ENCODE measurements at places on chromosomes 1 and 21.

DNA sequence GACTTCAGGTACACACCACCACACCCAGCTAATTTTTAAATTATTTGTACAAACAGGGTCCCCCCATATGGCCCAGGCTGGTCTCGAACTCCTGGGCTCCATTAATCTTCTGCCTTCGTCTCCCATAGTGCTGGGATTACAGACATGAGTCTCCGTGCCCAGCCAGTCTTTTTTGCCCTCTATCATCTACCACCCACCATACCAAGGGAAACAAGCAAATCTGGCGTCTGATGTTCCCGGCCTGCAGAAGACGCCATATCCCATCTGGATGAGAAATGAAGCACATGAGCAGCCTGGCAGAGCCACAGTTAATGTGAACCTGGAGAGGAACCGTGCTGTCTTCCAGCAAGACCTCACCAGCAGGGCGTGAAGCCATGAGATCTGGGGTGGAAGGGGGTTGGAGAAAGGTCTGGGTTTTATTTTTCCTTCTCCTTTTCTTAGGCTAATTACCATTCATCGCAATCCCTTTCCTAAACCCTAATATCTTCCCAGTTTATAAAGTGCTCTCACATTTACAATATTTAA lies 1.8 kb upstream of the PRELP start:
- no peak for DNase-seq

DNA sequence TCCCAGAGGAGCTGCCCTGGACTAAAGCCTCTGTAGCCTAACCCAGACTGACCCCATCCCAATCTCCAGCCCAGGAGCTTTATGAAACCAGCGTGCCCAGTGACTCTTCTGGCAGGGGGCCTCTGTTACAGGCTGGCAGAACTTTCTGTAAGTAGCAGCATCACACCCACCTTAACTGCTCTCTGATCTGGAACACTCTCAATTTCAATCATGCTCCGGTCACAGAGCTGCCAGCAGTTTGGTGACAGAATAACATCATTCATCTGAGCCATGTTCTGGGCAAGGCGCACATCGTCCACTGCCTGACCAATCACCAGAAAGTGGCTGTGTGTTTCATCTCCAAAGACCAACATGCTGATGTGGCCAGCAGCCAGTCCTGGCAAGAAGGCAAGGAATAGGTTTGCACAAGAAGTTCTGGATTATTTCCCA lies 14.7 kb downstream of the ADCY10 start:
- DNase-seq, result no peak

DNA sequence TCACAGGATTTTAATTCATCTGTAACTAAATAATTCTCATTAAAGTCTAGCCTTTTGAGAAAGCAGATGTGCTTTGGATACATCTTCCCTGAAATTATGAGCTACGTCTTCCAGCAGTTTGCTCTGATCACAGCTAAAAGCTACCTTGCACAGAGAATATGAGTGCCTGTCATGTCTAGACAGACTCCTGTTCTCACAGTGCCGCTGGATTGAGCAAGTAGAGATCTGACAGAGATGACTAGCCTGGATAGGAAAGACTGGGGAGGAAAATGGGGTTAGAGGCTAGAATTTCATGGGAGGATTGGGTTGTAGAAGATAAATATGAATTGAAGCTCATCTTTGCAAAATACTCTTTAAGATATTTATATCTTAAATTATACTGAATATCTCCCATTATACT lies 24.1 kb downstream of the CEPT1 start:
- DNase-seq, result no peak

DNA sequence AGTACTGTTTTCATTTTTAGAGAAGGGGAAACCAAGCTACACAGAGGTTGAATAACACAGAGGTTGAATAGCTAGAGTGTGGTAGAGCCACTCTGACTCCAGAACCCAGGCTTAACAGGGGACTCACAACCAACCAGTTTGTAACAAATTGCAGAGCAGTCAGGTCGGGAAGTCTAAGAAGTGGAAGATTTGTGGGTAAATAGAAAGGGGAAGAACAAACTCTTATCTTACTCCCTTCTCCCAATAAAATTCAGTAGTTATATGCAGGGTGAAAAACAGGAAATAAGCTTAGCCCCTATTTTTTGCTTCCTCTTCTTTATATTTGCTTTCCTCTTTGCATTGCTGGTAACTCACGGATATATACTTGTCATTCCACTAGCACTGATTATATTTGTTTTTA lies 23.2 kb downstream of the CDC42 start:
- DNase-seq, result no peak

DNA sequence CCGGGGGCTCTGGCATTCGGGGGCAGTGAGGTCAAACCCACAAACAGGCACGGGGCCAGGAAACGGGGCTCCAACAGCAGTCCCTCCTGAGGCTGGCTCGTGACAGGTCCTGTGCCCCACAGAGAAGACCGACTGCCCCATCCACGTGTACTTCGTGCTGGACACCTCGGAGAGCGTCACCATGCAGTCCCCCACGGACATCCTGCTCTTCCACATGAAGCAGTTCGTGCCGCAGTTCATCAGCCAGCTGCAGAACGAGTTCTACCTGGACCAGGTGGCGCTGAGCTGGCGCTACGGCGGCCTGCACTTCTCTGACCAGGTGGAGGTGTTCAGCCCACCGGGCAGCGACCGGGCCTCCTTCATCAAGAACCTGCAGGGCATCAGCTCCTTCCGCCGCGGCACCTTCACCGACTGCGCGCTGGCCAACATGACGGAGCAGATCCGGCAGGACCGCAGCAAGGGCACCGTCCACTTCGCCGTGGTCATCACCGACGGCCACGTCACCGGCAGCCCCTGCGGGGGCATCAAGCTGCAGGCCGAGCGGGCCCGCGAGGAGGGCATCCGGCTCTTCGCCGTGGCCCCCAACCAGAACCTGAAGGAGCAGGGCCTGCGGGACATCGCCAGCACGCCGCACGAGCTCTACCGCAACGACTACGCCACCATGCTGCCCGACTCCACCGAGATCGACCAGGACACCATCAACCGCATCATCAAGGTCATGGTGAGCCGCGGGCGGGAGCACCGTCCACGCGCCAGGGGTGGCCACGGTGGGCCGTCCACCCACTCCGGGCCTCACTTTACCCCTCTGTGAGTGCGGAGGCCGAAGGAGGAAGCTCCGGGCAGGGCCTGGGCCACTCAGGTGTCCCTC lies 14.2 kb downstream of the COL6A2 start:
- no peak for DNase-seq

- no peak for DNase-seq
Observed at GRCh38 chr1:151862604-151863003, 9.1 kb upstream of the THEM5 start.

GRCh38 chr21:42524341-42525028 lies 10.8 kb downstream of the SLC37A1 start:
- DNase-seq, result no peak

GRCh38 chr21:15735409-15735808 lies 5.6 kb downstream of the USP25 start:
- DNase-seq, result no peak

GRCh38 chr1:98292994-98293393 lies 368.5 kb upstream of the SNX7 start:
- no peak for DNase-seq

- no peak for DNase-seq
Observed at GRCh38 chr1:87134061-87134460, 194.6 kb upstream of the LMO4 start.

DNA sequence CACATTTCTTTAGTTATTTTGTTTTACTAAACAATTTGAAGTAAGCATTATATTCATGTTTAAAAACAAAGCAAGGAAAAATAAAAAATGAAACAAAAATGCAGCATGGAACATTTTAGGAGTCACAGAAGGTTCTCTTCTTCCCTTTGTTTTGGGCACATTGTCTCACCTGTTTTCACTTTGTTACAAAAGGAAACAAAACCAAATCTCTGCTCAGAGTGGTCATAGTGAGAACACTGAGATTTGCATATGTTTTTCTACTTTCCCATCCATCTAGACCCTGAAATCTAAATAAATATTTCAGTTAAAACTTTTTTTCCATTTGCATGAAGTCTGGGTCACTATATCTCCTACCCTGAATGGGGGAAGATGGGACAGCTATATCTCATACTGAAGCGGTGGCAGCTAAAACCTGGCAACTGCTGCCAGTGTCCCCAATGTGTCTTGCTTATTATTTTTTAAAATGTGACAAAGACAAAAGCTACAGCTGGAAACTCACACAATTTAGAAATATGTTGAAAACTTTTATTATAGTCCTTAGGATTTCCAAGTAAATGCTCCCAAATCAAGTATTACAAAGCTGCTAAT lies 3.5 kb downstream of the EXOC8 start:
- DNase-seq, result no peak

Data from DMS 273 treated with DMSO at 0.1 percent for 48 hours (cell line).